ENCODE measurements at places on chromosomes 2 and 18.

DNA sequence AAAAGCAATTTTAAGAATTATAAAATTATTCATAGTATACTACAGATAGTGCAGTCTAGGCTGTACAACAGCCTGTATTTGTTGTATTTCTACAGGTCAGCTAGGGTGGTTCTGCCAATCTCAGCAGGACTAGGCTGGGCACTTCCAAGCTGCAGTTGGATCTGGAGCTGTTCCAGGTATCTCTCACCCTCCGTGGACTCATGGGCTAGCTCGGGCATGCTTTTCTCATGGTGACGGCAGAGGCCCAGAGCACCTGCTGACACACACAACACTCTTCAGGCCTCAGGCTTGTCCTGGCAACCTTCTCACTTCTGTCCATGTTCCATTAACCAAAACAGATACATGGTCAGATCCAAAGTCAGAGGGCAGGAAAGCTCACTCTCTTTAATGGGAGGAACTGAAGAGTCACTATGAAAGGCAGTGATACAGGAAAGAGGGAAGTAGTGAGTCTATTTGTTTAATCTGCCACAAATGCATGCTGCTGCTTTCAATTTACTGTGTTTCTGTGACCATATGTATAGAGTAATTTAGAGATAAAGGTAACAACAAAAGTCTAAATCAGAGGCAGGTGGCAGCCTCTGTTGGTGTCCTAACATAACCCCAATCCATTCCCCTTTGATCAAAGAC, 462.4 kb upstream of the ACVR2A start:
- DNase-seq: no peak

GRCh38 chr18:76459687-76460350, 35.2 kb downstream of the ZNF516 start:
- peak; percentile 13 for DNase-seq

- DNase-seq: no peak
These were observed 83.1 kb downstream of the BABAM2 start for GRCh38 chr2:27973592-27973991.

- DNase-seq: no peak
These were observed 16.7 kb downstream of the CFAP53 start for GRCh38 chr18:50249576-50249975.

DNA sequence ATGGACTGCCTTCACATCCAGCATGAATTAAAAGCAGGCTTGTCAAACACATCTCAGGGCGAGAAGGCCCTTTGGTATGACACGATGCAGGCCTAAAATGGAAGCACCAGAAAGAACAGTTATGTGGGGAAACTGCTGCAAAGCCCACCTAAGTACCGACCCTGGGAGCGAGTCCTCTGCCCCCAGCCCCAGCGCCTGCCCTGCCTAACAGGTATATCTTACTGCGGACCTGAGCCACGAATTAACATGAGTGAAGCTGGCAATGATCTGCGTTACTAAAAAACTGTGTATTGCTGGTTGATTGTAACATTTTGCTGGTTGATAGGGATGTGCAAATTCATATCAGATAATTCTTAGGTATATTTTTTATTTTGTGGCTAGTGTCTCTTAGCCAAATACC, 441.5 kb downstream of the ZNF516 start:
- DNase-seq: no peak

DNA sequence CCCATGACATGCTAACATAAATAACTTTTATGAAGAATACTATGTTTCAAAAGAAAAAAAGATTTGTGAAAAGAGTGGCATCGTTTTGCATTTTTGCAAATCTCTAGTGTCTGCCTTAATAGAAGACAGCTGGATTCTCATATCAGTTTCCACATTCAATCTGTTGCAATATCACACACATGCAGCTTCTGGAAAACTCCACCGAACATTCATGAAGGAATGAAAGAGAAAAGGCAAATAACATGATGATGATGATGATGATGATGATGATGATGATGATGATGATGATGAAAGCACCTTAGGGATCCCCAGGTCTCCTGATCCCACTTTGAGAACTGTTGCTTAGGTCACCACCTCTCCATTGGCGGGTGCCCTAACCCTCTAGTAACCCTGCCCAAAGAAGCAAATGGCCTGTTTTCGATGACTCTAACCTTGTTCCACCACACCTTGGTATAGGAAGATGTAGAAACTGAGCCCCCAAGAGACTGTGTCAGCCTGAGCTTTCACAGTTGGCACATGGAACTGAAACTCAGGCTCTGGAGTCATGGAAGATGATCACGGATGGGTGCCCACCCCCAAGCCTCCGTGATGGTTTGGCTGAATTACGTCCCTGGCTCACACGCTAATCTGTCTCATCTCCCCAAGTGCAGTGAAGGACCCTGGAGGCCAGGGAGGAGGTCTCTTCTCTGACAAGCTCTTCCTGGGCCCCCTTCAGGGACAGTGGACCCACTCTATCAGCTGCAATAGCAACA, 80.1 kb upstream of the SMAD7 start:
- DNase-seq: peak; percentile 77

GRCh38 chr18:35183886-35184285, 56.9 kb upstream of the ZNF397 start:
- DNase-seq: peak; percentile 18

- DNase-seq: peak; percentile 69
These were observed 14.9 kb downstream of the SLC9A4 start for GRCh38 chr2:102487761-102488462.

DNA sequence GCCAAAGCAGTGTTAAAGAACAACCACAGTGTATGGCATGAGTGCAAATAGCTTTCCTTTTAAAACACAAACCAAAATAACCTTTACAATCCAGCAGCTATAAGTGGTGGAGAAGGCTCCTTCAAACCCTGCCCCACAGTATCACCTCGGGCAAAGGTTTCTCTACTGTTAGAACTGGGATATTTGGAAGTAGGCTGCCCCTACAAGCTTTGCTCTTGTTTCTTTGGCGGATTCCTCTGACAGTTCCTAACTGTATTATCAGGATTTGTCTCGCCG, 214.8 kb downstream of the ZNF521 start:
- peak; percentile 4 for DNase-seq

- no peak for DNase-seq
These were observed 1324.1 kb upstream of the SLC39A10 start for GRCh38 chr2:194332799-194333490.

DNA sequence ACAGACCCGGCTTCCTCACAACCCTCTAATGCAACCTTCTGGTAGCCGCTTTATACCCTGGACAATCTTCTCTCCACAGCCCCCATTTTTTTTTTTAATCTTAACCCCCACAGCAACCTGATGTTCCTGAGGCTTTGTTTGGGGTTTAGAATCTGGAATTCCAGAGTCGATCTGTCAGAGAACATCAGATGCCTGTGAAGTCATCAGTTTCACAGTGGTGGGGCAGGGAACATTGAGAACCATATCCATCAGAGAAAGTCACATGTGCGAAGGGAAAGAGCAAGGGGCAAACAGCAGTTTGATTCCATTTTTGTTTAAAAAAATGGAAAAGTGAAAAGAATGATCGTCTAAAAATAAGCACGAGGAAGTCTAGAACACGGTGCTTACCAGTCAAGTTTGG, 20.6 kb downstream of the NPAS2 start:
- DNase-seq: no peak

- no peak for DNase-seq
These were observed 45.7 kb downstream of the RAB31 start for GRCh38 chr18:9753846-9754245.

DNA sequence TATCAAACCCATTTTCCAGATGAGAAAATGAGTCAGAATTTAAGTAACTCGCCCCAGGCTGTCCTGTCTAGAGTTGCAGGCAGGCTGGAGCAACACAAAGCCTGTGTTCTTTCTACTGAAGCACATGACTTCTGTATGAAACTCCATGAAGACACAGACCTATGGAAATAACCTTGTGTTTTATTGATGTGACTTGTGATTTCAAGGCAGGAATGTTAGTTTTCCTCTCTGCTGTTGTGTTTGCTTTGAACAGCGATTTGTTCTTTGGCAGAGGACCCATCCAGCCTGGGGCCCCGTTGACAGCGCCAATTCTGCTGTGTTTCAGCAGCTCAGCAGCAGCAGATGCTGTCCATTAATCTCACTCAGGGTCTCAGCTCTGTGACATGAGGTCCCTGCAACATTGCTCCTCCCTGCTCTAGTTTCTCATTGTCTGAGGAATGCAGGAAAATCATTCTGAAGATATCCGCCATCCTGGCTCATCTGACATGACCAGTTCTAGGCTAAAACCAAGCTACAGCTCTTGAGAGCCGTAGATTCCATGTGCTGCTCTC, 344.3 kb upstream of the RAB12 start:
- DNase-seq: peak; percentile 57

- DNase-seq: no peak
These were observed 48.0 kb downstream of the TCF7L1 start for GRCh38 chr2:85181134-85181631.
